Stimulated activated CD8-positive, alpha-beta memory T cell treated with anti-CD3 and anti-CD28 coated beads, Interleukin-7, amount 100 ng/mL, for 24 hours (primary cell): ENCODE measurements at places on chromosomes 7 and 10.

GRCh38 chr7:1523844-1524243 lies 6.7 kb upstream of the MAFK start:
- no peak for DNase-seq

- DNase-seq: no peak
Observed at GRCh38 chr10:73537709-73538108, 41.9 kb upstream of the PPP3CB start.

DNA sequence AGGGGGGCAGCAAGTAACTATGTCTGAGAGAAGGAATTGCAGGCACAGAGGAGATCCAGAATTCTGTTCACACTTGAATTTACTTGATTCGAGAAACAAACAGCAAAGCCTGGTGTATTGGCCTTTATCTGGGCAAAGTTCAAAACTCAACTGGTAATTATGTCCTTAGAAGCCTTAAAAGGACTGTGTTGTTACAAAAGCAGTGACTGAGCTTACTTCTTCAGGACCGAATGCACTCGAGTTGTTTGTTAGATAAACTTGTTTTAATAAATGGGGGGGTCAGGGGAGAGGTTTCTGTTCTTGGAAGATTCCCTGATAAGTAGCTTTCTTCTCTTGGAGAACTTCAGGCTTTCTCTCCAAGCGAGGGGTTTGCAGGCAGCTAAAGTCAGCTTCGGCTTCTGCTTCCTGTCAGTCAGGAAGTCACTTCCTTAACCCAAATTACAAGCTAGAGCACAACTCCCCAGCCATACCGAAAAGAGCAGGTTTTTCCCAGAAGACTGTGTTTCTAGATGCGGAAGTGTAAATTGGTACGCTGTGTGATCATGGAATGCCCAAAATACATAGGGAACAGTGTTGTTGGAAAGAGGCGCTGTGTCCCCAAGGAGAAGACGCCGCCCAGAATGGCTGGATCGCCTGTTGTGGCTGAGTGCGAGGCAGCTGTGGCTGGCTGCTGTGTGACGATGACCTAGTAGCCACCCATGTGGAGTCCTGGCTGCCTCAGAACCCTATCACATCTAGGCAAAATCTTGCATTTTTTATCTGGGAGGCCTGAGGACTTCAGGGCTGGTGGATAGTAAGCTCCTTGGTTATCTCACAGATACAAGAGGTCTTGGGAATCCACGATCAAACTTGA lies 110.4 kb downstream of the TCF7L2 start:
- DNase-seq: no peak

DNA sequence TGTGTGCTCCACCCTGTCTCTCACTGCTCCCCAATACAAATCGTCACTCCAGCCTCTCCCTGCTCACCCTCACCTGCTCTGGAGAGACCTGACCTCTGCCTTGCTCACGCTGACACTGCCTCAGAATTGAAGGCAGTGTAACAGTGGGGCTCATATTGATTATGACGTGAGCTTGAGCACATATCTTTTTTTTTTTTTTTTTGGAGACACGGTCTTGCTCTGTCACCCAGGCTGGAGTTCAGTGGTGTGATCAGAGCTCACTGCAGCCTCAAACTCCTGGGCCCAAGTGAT lies 84.7 kb downstream of the TBXAS1 start:
- DNase-seq: no peak

GRCh38 chr10:75334720-75335119 lies 66.8 kb downstream of the ZNF503 start:
- no peak for DNase-seq

- no peak for DNase-seq
Observed at GRCh38 chr7:105298439-105298894, 90.3 kb downstream of the SRPK2 start.

GRCh38 chr7:43869867-43870240 lies 537 bp upstream of the MRPS24 start:
- DNase-seq: no peak

DNA sequence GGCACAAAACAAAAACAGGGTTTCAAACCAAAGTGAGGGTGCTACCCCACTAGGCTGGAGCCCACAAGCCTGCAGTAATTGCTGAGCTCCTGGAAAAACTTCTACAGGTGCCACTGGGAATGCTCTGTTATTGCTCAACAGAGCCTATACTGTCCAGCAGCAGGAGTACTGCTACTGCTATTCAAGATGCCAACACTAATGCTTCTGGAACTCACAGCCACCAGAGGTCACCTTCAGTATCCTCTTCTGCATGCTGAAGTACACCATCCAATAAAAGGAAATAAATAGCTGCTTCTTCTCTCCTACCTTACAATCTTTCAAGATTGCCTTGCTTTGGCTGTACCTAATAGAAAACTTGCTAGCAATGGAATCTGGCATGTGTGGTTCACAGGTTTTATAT lies 222.0 kb downstream of the LRRN3 start:
- no peak for DNase-seq

DNA sequence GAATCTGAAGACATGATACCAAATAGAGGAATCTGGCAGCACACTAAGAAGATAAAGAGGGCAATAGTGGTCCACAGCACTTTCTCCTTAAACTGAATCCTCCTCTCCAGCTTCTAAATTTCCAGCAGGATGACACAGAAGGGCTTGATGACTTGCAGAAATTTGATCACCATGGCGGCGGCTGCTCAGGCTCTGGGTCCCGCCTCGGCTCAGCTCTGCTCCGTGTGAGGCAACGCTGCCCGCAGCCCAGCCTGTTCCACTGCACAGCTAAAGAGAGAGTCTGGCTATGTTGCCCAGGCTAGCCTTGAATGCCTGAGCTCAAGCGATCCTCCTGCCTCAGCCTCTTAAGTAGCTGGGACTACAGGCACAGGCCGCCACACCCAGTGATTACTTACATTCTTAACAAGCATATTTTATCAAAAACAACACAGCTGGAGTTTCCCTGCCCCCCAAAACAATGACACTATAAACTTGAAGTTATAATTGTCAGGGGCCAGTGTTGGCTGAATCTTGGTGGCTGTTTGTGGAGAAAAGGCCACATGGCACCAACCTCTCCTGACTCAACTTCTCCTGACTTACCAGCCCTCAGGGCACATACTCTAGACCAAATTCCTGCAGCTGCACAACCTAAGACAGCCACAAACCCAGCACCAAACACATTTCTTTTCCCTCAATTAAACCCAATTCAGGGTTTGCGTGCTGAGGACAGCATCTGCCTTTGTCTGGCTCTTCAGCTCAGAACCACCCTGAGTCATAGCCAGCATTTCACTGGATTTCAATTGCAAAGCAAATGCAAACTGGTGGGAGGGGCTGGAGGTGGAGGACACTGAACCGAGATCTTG lies 11.6 kb upstream of the TNPO3 start:
- no peak for DNase-seq

GRCh38 chr7:27031289-27032172 lies 64.3 kb downstream of the HOXA1 start:
- no peak for DNase-seq

DNA sequence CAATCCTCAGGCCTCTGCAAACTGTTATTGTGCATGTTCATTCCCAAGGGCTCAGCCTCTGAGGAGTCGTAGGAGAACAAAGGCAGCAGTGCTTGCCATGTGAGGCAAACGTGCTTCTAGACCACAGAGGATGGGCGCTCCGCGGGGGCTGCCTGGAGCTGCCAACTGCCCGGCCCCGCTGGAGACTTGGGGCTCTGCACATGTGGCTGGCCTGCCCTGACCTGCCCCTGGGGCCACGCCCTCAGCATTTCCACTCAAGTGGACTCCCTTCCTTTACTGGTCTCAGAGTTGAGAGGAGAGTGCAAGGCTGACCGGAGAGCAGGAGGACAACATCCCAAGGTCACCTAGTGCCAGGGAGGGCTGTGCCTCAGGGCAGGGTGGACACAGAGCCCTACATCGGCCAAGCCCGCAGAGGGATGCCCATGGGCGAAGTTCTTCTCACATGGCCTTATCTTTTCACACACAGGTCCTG lies 222.3 kb upstream of the ZNF32 start:
- DNase-seq: no peak

- DNase-seq: no peak
Observed at GRCh38 chr10:132707121-132707775, 78.7 kb downstream of the NKX6-2 start.
